ENCODE measurements at places on chromosomes 5 and 9.

- peak; percentile 83 for DNase-seq
These were observed 24.8 kb downstream of the CCNJL start for GRCh38 chr5:160287378-160288051.

DNA sequence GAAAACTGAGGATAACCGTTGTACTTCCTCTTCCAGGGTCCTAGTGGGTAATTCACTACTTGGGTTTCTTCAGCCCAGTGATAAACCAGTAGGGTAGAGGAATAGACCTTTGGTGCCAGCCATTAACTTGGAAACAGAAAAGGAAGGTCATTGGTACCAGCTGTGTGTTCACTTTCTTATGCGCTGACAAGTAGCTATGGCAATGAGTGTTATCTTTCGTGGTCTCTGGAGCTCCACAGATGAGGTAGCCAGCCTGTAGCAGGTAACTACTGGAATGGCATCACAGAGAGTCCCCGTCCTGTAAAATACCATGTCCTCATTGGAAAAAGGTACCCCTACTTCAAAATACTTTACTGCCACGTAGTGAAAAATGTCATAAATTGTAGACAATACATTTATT lies 2.3 kb downstream of the UHRF2 start:
- DNase-seq = no peak

GRCh38 chr9:38114905-38115304 lies 45.9 kb upstream of the SHB start:
- DNase-seq = no peak

DNA sequence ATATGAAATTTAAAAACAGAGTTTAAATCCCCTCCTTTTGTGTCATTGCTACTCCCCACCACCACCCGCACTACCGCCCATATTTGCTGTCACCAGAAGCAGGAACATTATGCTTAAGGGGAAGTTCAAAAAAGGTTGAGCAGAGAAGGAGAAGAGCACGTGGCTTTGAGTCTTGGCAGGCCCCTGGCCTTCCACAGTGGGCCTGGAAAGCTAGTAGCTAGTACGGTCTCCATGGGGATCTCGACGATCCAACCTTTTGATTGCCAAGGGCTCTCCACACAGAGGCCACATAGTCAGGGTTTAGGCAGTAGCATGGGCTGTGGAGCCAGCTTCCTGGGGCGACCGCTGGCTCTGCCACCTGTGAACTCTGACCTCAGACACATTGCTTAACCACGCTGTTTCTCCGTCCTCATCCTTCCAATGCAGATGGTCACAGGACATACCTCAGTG lies 90.1 kb downstream of the GOLPH3 start:
- DNase-seq = no peak

DNA sequence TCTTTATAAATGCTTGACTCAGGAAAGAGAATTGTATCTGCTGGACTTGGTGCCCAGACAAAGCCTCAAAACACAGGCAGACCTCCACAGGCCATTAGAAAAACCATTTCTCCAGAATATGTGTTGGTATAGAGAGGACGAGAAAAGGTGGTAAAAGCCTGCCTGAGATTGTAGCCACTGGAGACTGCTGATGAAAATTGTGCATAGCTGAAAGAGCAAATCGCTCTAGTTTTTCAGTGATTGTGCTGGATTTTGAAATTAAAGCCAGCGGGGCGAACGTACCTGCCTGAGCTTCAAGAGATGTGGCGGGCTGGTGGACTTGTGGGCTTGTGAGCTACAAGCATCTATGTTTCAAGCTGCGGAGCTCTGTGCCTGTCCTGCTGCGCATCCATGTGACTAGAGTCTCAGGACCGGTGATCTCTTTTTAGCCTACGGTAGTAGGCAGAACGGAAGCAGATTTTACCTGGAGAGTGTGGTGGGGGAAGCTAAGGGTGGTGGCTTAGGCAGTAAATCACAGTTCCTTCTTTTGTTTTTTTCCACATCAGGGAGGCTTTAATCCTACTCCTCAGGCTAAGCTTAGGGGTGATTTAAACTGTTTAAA lies 193.6 kb downstream of the SREK1 start:
- DNase-seq = peak; percentile 49

DNA sequence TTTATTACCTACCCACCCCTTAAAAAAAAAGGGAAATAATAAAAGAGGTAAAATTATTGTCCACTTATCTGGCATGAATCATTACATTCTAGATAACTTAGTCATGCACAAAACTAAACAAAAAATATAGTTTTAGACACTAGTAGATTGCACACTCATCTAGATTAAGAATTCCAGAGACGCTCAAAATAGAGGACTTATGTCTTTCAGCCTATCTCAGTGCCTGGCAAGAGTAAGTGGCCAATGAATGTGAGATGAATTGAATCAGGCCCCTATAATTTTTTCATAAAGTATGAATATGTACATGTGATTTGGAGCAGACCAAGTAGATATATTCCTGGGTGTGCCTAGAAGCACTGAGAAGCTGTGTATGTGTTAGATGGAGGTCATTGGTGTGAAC lies 2.0 kb upstream of the RXFP3 start:
- no peak for DNase-seq

DNA sequence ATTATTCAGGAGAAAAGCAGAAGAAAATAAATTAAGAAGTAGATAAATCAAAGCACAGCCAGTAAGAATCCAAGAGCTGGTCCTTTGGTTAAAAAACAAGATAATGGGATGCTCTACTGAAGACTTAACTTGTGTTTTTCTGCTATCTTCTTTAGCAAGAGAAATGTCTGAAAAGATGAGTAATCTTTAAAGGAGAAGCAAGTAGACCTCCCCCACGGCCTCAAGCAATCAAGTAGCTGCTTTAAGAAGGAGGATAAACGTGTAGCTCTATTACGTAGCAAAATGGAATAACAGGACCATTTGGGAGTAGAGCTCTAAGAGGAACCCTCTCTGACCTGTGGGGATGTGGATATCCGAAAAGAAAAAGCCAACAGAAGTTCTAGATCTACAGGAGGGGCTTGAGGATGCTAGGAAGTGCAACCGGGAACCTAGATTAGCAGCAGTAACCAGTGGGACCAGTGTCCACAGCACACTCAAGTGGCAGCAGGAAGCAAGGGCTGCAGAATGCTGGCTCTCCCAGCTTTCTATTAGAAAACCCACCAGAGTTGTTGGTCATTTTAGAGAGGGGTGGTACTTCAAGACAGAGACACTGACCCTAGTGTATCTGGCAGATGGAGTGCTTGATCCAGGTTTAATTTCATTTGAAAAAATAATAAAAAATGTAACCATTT lies 185.4 kb downstream of the GABBR2 start:
- no peak for DNase-seq

DNA sequence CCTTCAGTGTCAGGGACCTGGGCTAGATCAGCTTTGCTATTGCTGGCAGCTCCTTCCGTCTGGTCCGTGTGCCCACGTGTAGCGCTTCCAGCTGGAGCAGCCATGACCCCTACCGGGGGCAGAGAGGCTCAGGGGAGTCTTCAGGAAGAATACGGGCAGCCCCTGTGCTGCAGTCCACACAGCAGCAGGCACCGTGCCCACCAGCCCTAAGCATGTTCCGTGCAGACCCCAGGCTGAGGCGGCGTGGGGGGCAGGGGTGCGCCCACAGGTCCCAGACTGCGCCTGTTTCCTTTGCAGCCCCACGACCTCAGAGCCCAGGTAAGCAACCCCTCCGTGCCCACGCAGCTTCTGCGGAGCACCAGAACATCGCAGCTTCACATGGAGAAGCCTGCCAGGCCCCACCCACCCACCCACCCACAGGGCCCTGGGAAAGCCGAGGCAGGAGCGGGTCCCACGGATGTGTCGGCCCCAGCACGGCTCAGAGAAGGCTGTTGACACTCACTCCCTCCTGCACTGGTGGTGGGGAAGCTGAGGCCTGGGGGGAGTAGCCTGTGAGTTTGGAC lies 83.1 kb downstream of the KCNT1 start:
- no peak for DNase-seq

GRCh38 chr5:126508962-126509279 lies 85.7 kb downstream of the GRAMD2B start:
- DNase-seq = no peak

DNA sequence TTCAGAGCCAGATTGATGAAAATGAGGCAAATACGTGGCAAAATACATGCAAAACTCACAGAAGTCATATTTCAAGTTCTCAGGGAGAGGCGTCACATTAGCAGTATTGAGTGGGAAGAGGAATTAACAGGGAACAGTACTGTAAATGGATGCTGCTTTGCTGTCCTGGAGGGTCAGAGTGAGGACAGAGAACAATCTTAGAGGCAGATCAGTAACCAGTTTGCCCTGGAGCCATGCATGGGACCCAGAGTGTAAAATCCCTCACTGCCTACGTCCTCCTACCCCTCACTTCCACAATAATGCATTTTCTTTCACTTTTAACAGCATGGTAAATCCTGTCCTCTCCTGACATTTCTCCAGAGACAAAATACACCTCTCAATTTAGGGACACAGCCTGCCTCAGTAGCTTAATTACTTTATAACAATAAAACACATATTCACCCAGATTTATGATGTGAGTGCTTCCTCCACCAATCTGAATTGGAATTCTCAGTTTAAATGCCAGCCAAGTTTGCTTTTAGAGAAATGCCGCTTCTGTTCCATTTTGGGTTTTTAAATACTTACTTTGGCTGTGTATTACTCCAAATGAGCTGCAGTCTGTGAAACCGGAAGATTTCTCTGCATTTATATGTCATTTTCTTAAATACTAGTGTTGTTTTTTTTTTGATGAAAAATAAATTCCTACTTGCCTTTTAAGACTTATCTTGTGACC lies 70.0 kb downstream of the LMNB1 start:
- DNase-seq = no peak

DNA sequence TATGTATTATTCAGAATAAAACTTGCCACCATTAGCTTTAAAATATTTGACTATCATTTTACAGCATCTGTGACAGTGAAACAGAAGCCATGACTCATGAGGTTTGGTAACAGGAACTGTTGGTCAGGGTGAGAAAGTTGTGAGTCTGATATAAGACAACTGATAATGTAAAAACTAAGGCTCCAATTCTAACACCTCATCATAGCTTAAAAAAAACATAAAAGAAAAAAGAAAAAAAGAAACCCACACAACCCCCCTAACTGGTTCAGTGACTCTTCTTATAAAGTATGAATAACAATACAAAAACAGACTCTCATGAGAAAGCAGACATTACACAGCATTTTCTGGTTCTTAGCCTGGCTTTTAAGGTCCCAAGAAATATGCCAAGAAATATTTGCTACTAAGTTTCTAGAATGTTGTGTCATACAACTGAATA lies 85.8 kb downstream of the MRPS27 start:
- DNase-seq = no peak

DNA sequence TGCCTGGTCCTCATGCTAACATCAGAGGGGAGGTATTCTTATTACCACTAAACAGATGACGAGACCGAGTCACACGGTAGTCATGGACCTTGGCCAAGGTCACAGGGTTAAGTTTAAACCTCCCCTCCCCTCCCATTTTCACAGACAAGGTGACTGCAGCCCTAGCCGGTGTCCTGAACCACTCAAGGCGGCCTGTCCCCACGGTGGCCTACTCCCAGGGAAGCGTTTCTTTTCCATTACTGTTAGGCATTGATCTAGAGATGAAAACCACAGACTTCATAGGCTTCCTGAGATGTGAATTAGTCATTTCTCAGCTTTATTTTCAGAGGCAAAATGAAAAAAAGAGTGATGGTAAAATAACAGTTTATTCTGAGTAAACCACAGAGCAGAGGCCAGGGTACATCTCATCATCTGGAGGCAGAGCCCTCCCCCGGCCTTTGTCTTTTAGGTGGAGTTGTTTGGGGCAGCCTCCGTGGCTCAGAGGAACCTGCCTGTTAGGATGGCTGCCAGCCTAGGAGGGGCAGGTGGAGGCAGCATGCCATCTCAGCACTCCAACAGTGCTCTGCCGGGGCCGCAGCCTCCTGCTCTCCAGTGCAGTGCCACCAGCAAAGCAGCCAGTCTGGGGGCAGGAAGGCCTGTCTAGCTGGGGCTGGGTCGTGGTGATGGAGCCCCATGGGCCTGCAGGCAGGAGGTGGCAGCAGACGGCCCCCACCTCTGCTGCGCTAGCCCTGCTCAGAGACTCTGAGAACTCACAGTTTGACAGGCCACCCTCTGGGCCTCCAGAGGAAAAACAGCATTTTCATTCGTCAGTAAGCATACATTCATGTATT lies 71.2 kb downstream of the RAPGEF1 start:
- DNase-seq = peak; percentile 64

DNA sequence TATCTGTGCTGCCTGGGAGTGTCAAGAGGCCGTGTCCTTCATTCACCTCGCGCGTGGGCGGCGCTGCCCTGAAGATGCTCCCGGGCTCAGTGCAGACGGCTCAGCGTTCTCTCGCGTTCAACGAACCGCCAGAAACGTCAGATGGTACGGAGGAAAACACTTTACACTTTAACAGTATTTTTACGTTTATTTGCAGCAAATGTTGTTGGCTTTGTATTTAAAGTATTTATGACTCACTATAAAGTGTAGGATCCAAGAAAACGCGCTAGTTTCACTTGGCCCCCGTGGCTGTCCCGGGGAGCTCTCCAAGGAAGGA lies 544 bp upstream of the ERCC6L2 start:
- DNase-seq = no peak

DNA sequence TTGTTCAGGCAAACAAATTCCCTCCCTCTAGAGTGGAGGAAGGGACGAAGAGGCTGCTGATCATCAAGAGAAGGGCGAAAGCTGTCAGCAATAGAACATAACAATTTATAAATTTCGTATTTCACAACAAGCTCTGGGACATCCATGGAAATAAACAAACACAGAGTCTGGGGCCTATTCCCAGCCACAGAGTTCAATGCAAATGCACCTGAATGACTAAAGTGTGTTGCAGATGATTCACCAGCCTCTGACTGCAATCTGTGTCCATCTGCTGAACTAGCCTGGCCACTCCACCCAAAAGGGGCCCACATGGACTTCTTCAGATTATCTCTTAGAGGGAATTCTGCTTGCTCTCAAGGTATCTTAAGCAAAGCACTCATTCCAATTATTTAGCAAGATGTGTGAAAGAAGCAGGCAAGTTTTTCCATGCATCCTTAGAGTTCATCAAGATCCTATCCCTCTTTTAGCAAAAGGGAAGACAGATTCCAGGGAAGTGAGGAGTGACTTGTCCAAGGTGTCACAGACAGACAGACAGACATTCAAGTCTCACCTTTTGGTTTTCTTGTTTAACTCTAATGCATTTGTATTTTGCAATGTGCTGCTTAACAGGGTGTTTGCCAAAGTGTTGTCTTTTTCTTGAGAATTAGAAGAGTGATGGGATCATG lies 307.8 kb upstream of the PAPPA start:
- DNase-seq = no peak

DNA sequence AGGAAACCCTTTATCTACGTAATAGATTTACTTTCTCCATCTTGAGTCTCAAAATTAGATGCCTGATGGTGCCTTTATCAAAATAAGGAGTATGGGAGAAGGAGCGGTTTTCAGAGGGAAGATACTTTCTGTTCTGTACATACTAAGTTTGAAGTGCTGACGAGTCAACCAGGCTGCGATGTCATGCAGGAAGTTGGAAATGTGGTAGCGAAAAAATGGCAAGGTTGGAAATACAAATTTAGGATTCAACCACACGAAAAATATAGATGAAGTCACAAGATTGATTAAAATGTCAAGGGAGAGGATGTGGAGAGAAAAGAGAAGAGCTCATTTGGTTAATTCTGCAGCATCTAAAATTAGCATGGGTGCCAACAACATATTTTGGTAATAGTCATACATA lies 129.5 kb downstream of the FOXD1 start:
- DNase-seq = no peak

All from retina (tissue), 1 donor.